Stimulated activated CD4-positive, alpha-beta T cell treated with anti-CD3 and anti-CD28 coated beads, Interleukin-2, amount 100 ng/mL, for 24 hours (primary cell): ENCODE measurements at places on chromosomes 11 and 22.

GRCh38 chr11:66593650-66594049 is 665 bp downstream of the CCS start:
- DNase-seq = no peak

DNA sequence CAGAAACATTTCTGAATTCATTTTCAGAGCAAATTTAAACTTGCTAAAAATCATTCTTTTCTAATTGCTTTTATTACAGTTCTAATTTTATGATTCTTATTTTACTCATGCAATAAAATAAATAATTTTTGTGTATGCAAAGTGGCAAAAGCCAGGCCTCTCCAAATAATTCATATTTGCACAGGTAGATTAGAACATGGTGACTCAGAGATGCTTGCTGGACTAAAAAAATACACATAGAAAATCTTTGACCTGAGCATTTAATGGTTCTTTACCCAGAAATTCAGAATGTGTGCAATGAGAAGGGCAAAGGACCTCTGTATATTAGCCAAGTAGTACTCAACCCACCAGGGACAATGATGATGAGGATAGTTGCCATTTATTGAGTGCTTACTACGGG is 15.3 kb downstream of the MAP6 start:
- DNase-seq = no peak

DNA sequence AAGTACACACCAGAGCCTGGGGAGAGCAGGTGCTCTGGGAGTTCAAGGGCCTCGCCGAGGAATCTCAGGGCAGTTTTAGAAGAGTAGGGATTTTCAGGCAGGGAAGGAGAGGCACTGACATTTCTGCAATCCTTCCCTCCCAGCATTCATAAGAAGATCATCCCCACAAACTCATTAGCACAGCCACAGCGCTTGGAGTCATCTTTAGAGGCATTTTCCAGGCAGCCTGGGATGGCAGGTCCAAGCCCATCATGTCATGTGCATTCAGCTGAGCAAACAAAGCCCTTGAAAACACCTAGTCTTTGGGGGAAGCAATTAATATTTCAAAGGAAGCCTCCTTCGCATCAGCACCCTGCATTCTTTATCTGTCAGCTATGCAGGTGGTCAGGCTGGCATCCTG is 43.8 kb downstream of the MAP6 start:
- no peak for DNase-seq

GRCh38 chr11:22787551-22788162 is 41.9 kb downstream of the SVIP start:
- peak; percentile 30 for DNase-seq

DNA sequence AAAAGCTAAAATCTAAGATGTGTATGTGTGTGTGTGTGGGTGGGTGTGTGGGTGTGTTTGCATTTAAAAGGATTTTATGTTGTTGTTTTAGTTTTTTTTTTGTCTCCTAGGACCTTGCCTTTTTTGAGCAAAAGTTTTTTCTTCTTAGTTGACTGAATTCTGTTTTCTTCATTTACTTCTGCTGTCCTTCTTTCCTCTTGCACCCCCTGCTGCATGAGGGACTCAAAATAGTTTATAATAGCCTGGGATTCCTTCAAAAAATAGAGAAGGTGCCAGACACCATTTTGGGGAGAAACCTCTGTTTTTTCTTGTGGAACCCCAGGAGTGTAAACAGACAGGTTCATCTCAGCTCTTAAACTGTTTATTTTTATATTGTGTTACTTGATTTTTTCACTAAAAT is 817.7 kb downstream of the TBC1D22A start:
- no peak for DNase-seq

DNA sequence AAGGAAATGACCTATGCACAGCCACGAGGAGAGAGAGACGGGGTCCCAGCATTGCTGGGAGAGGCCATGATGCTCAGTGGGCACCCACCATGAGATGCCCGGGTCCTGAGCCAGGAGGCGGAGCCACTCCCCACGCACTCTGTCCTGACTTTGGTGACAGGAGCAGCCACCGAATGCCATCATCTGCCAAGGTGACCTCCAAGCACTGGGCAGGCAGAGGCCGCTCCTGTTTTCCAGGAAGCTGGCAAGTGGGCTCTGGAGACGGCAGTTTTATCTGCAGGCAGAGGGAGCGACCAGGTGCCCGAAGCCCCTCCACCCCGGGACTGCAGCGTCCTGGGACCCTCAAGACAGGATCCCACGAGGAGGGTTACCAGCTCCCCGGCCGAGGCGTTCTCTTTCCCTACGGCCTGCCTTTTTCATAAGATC is 453.9 kb downstream of the BRD1 start:
- no peak for DNase-seq

- no peak for DNase-seq
Observed at GRCh38 chr11:107783121-107783520, 71.3 kb upstream of the SLN start.

DNA sequence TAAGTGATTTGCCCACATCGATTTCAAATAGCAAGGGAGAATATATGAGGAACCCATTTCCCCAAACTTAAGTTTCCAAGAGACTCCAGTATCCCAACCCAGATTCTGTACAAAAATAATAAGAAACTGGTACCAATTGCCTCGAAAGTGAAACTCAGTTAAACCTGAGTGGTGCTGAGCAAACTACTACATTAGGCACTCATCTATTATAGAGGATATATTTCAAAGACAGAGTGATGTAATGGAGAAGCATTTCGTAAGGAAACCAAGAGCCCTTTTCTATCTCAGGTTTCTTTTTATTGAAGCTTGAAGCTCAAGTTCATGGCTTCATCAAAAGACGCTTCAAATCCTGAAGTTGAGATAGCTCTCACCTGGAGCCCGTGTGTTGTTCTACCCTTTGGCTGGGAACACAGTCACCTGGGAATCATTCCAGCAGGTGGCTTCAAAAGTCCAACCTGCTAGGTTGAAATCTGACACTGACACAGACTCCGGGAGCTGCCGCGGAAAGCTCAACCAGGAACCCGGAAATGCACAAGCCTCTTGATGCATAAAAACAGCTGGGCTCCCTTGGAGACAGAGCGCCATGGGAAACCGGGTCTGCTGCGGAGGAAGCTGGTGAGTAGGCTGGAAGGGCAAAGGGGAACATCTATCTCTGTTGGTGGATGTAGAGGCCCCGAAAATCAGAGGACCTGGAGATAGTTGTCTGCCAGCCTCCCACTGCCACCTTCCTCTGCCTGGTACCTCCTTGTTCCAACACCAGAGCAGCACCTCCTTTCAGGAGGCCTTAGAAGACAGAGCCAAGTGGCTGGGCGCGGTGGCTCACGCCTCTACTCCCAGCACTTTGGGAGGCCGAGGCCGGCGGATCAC is at the start of gene C11orf52:
C11orf52 (plus strand) TSS at position 524 of the 867 bp plus-strand sequence; CDS start at position 584, 60 bp downstream.
- DNase-seq = no peak

- no peak for DNase-seq
Observed at GRCh38 chr11:104836691-104837090, 61.6 kb downstream of the CASP12 start.

DNA sequence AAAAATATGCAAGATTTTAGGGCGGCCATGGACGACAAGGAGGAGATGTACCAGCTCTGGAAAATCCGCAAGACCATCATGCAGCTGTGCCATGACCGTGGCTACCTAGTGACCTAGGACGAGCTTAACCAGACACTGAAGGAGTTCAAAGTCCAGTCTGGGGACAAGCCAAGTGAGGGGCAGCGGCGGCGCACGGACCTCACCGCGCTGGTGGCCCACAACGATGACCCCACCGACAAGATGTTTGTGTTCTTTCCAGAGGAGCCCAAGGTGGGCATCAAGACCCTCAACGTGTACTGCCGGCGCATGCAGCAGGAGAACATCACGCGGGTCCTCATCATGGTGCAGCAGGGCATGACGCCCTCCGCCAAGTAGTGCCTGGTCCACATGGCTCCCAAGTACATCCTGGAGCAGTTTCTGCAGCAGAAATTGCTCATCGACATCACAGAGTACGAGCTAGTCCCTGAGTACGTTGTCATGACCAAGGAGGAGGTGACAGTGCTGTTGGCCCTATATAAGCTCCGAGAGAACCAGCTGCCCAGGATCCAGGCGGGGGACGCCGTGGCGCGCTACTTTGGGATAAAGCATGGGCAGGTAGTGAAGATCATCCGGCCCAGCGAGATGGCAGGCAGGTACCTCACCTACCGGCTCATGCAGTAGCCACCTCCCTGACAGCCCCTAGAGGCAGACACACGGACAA is 43.5 kb upstream of the ZC3H12C start:
- no peak for DNase-seq

- no peak for DNase-seq
Observed at GRCh38 chr11:89660234-89660633, 49.9 kb upstream of the TRIM77 start.

DNA sequence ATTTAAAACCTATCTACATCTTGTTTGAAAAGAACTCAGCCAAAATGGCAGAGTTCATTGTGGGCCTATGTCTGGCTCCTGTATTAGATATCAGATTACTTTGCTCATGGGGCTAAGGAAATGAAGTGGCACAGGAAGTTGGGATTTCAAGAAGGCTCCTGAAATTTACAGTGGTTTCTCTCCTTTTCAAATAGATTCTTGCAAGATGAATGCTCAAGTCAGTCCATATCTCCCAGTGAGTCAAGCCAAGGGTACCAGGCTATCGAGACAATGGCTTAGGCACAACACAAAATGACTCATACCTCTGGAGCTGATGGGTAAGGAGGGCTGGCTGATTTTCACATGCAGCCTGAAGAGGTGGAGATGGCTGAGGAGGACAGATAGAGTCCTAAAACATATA is 24.1 kb upstream of the APOA1 start:
- DNase-seq = no peak

DNA sequence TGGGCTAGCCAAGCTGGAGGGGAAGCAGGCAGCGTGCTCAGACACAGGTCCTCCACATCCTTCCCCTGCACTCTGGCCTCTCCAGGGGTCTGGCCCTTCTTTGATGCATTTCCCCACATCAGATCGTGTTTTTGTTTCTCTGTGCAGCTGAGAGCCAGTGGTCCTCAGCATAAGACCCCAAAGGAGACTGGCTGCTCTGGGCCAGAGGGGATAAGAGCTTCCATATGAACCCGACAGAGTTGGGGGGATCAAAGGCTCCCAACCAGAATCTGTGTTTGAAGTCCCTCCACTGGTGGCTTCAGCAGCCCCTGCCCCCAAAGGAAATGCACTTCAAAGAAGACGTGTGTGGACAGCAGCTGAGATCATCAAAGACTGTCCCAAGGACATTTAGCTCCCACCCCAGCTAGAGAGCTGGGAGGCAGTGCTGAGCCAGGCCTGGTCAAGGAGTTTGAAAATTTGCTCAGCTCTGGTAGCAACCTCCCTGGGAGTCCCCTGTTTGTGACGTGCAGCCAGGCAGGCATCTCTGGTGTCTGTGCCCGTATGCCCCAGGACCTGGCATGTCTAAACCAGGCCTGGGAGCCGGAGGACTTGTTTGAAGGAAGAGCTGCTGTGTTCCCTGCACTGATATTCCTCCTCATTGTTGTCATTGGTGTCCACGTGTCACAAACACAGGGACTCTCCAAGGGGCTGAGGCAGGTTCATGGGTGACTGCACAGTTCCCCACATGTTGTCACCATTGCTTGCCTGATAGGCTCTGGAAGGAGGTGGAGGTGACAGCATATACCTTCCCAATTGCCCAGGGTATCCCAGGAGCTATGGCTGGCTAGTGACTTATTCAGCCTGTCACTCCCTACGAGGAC is 99.0 kb downstream of the AMOTL1 start:
- no peak for DNase-seq

- no peak for DNase-seq
Observed at GRCh38 chr22:36846271-36846670, 14.5 kb upstream of the NCF4 start.

- DNase-seq = peak; percentile 84
Observed at GRCh38 chr11:129814244-129815014, 1.2 kb upstream of the TMEM45B start.

- DNase-seq = no peak
Observed at GRCh38 chr22:22939588-22940368, 52.2 kb downstream of the IGLL5 start.

- no peak for DNase-seq
Observed at GRCh38 chr22:46483353-46483752, 54.1 kb downstream of the CELSR1 start.

GRCh38 chr22:44701824-44702478 is at the start of gene PRR5:
TSS of gene PRR5 (plus strand) at chr22:44702204. CDS start at chr22:44702475, 271 bp downstream.
- peak; percentile 76 for DNase-seq

GRCh38 chr22:24129263-24129651 is 52.0 kb upstream of the SUSD2 start:
- no peak for DNase-seq

DNA sequence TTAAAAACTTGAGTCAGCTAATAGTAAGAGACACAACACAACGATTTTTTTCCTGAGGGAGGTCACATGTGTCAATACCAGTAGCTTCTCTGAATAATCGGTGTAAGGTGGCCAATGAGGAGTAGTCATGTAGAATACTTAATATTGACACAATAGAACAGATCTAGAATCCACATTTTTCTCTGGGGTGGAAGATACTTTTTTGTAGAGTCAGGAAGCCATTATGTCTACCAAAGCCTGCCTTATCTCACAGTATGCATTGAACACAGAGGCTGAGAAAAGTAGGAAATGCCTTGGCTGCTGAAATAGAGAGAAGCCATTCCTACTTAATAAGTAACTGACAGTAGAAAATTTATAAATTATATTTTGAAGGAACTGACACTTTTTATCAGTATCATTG is 725.0 kb downstream of the METTL15 start:
- no peak for DNase-seq

DNA sequence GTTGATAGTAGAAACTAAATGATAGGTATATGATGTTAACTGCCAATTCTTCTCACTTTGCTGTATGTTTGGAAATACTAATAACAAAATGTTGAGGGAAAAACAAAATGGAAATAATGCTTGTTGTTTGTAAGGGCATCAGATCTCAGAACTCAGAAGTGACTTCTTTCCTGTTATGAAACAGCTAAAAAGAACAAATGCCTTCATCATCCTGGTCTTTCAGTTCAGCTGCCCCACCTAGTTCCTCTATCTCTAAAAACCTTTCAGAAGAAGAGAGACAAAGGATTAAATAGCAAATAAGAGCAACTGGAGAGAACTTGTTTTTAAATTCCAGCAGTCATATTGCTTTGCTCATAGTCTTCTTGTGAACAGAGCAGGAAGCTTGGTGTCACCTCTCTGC is 345.3 kb upstream of the NCAM1 start:
- DNase-seq = no peak

DNA sequence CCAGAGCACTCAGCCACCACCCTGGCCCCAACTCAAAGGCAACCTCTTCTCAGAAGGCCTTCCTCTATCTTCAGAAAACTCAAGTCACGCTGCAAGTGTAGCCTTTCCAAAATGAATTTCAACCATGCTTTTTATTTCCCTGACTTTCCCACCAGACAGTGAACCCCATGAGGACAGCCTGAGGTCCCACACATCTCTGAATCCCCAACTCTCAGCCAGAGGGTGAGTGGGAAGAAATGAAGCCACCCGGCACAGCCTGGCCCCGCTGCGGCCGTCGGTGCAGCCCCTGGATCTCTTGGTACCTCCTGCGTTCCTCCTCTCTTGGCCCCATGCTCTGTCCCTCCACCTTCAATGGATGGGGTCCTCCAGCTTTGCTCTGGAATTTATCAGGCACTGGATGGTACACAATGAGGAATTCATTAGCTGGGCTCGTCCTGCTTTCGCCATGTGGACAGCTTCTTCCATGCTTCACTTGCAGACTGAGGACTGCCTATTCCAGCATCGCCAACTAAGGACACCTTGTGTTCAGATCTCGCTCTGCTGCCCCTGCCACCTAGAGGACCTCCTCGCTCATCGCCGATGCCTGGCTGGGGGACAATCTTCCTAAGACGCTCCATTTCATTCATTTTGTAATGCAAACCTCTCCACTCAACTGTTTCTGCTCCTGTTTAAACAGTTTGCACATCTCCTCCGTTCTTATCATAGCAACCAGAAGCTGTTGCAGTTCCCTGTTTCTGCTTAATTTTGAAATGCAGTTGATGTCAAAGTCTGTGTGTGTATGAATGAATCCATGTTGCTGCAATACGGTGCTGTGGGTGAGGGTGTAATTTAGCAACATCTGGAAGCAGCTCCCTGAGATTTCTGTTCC is 672.1 kb downstream of the TBC1D22A start:
- DNase-seq = no peak
